ENCODE measurements at places on chromosomes 3 and 15. TPM values are rescaled to one million over a fixed set of nuclear protein-coding genes. Genes with fewer than 3 reads are reported as not detected.

Gene CCDC54
- total RNA-seq: not detected

Gene CHMP2B
- total RNA-seq: 22.5 TPM

Gene LCMT2
- 10.1 TPM for total RNA-seq

Gene HCLS1
- total RNA-seq: 357 TPM

Gene ANKRD34C
- not detected for total RNA-seq

Gene ATP13A5
- not detected for total RNA-seq

Gene IL16
- total RNA-seq: 285 TPM

Gene TMEM207
- not detected for total RNA-seq

Gene FGF12
- not detected for total RNA-seq

Gene ADGRG7
- not detected for total RNA-seq

Gene SLITRK3
- total RNA-seq: not detected

Gene CHRFAM7A
- 2.9 TPM for total RNA-seq

Gene C3orf85
- total RNA-seq: not detected

Gene PRICKLE2
- not detected for total RNA-seq

All from naive thymus-derived CD4-positive, alpha-beta T cell (primary cell).